ENCODE measurements at places on chromosomes 12 and 14.

GRCh38 chr14:93316716-93317115 lies 16.1 kb downstream of the BTBD7 start:
- DNase-seq = no peak

GRCh38 chr12:89225808-89226411 lies 126.4 kb downstream of the DUSP6 start:
- peak; percentile 51 for DNase-seq

- DNase-seq = peak; percentile 74
Observed at GRCh38 chr12:55996201-55996714, 818 bp upstream of the SUOX start.

DNA sequence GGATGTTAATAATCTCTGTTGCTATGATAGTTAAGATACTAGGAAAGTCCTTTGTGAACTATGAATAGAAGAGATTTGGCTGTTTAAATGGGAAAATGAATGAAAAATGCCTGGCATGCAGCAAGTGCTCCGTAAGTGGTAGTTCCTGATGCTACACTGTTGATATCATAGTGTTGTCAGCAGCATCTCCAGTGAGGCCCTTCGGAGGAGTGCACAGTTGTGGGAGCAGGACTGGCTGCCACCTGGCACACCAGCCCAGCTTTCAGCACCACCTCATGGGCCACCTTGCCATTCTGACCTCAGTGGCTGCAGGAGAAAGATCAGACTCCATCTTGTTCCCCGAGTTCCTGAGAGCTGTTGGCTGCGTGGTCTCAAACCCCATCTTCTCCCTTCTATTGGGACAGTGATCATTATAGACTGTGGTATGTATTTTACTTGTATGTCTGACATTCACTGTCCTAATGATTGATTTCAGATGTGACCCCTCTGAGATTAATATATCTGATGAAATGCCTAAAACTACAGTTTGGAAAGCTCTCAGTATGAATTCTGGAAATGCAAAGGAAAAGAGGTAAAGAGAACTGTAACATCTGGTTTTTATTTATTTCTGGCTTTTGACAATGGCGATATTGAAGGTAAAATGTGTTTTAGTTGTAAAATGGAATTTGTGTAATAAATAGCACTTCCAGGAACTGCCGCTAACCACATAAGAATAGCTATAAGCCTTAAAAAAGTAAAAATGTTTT lies 80.9 kb downstream of the SLC4A8 start:
- no peak for DNase-seq

DNA sequence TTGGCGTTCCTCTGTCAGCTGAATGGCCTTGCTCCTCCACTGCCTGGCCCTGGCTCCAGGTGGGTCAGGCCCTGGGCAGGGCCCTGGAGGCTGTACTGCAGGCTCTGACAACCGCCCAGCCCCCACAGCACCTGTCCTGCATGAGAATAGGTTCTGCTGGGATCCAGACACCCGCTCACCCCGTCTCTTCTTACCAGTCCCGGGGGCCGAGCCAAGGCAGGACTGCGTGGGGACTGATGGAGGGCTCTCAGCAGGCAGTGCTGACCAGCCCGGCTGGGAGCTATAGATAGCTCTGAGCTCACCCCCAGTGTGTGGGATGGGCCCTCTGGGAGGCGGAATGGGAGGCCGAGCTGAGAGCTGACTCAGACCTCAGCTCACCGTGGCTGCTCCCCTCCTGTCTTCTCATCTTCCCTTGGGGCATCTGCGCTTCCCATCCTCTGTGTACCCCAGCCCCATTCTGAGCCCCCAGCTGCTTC lies 39.6 kb downstream of the TEAD4 start:
- DNase-seq = no peak

GRCh38 chr14:61690039-61690438 lies 5.3 kb upstream of the HIF1A start:
- no peak for DNase-seq

DNA sequence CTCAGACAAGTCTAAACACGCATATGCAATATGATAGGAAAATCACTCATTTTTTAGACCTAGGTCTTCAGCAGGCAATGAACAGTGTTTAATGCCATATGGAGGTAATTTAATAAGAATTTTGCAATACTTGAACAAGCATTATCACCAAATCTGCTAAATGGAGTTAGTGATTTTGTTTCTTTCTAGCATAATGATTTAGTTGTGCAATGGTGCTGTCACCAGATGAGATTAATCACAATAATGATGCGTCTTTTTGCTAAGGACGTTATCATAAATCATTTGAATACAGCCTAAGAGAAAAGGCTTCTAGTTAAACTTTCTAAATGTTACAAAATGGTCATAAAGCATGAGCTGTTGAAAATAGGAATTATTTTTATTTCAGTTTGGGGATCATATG lies 170.0 kb upstream of the SLC16A7 start:
- DNase-seq = peak; percentile 15

DNA sequence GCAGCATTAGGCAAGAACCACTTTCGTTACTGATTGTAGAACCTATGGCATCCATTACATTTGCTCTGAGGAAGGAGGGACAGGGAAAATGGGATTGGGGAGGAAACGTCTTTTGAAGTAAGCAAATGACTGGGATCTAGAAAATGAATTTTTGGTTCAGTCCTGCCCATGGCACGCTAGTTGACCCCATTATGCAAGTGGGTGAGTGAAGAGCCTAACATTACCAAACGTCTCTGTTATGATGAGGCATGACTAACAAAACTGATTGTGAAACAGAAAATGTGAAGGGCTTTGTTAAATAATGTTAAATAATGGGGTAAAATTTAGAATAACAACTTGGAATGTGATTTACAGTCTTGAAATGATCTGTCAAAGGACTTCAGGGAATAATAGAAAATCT lies 38.9 kb downstream of the CPSF2 start:
- no peak for DNase-seq
